ENCODE measurements at places on chromosomes 7 and 10. TPM values are rescaled to one million over a fixed set of nuclear protein-coding genes. Genes with fewer than 3 reads are reported as not detected.

GRCh38 chr10:33804584-33804983 lies 470.1 kb upstream of the NRP1 start:
- DNase-seq = no peak

GRCh38 chr10:10132009-10132408 lies 885.7 kb upstream of the CELF2 start:
- DNase-seq = no peak

DNA sequence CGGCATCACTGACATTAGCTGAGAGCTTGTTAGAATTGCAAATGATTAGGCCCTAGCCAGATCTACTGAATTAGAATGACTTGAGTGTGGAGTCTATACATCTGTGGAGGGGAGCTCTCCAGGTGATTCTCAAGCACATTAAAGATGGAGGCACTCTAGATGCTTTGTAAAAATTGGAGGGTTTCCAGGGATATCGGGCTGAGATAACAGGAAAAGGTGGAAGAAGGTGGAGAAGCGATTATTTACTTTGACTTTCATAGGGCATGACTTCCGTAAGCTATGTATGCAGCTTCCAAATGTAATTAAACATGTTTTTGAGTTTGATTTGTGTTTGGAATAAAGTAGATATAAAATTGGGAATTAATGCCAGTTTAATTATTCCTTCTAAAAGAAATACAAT lies 235.0 kb upstream of the PTN start:
- DNase-seq = no peak

The STN1 gene
- 37.6 TPM for total RNA-seq

The SPAG6 gene
- total RNA-seq = not detected

DNA sequence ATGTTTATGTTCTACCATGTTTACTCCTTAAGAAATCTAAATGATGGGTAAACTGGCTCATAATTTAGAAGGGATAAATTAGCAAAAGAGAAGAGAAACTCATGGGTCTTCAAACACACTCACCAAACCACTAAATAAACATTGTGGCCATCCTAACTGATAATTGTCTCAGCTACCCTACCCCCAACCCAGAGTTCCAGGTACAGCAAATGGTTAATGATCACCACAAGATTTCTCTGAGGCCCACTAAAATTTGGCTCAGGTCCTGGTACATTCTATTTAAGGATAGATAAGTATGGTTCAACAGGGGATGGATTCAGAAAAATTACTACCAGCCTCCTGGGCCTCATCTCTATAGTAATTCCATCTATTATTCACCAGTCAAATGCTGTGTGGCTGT lies 21.4 kb downstream of the SLC25A13 start:
- DNase-seq = no peak

DNA sequence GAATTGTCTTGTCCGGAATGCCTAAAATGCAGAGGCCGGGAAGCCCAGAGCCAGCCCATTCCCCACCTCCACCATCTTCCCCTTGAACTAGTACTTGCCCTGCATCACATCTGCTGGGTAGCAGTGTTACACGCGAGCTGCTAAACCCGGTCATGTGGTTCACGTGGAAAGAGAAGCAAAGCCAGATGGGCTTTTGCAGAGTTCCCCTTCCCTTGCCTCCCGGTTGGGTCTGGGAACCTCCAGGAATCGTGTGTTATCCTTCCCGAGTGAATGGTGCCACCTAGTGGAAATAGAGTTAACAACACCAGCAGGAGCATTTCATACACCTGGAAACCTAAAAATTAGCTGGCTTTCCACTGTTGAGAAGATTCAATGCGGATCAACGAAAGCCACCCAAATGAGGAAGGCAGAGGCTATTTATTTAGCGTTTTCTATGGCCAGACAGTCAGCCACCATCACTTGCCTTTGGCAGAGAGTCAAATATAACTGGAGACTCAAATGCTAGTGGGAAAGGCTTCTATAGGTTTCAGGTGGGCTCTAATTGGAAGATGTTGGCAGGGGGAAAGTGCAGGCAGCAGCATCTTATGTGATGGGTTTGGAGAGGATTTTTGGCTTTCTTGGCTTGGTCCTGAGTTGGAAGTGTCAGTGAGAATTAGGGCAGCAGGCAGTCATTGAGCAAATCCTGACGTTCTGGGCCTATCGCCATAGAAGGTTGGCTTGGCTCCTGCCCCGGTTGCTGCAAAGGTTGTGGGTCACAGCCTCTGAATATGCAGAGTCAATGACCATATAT lies 12.9 kb upstream of the DENND2A start:
- no peak for DNase-seq

DNA sequence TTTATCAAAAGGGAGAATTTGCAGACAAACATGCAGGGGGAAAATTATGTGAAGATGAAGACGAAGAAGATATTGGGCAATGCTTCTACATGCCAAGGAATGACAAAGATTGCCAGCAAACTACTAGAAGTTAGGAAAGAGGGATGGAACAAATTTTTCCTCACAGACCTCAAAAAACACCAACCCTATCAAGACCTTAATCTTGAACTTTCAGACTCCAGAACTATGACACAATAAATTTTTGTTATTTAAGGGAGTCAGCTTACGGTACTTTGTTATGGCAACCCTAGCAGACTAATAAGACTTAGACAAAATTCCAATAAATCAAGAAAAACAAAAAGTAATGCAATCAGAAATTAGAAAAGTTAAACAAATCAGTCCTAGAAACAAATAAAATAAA lies 280.0 kb upstream of the GNAI1 start:
- no peak for DNase-seq

The SPDYE2B gene
- not detected for total RNA-seq

- DNase-seq = no peak
Observed at GRCh38 chr7:6278749-6279310, 6.4 kb upstream of the CYTH3 start.

DNA sequence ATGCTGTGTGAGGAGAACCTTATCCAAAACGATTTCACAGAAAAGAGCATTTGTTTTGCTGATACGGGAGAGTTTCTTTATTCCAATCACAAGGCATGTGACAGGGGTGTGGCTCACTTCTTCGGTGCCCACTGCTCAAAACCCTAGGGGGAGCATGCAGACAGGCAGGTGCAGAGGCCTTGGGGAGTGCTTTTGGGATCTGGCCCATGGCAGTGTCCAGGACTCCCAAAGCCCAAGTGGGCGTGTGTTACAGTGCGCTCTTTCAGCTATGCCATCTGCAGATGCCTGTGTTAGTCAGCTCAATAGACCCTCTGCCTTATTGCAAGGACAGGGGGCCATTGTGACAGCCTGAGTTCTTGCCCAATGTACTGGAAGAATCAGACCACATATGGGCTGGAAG lies 94.8 kb downstream of the CSTF2T start:
- DNase-seq = no peak

DNA sequence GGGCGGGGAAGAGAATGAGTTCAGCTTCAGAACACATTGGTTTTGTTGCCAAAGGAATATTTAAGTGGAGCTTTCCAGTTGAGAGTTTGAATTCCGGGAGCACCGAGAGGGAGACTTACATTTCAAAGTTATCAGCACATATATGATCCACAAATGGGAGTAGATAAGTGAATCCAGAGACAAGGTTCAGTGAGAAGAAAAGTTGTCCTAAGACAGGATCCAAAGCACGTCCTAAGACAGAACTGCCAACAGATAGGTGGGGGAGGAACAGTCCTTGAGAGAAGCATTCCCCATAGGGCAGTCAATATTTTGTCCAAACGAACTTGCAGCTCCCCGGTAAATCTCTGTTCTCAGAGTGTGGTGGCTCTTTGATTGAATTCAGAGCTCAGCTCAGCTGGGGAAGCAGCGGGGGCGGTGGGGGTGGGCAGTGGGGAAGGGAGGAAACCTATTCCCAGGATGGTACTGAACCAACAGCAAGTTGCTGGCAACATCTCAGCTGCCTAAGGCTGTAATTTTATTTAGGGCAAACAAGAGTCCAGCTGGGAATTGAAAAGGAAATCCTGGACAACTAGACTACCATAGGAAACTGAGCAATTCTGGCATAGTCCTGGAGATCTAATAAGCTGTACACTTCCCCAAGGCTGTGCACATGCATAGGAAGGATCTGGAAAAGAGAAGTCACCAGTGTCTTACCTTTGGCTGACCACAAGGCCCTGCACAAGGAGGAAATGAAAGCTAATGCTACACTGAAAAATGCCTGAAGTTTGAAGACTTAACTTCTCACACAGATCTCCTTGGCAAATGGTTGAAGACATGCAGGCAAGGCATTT lies 94.2 kb upstream of the CXCL12 start:
- DNase-seq = no peak
